ENCODE measurements at places on chromosomes 4 and X.

DNA sequence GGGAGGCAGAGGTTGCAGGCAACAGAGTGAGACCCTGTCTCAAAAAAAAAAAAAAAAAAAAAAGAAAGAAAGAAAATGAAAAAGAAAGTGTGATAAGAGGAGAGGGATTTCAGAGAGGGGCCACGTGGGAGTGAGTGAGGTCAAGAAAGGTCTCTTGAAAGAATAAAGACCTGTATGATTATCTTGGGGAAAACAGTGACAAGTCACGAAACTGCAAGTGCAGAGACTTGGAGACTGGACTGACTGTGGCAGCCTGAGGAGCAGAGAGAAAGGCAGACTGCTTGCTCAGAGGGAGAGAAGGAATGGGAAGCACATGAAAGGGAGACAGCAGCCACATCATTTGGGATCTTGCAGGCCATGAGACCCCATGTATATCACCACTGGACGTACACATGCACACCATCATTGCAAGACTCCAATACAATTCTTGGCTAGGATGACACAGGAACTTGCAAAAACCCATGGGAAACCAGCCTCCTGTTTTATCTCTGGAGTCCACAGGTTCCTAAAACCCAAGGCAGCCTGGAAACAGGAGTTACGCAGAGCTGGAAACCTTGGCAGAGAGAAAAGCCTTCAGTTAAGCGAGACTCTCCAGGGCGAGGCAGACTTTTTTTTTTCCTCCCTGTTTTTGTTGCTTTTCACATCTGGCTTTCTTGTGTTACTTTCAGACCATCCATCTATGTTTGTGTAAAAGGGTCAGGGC, 207.0 kb upstream of the TBL1X start:
- DNase-seq, result no peak

DNA sequence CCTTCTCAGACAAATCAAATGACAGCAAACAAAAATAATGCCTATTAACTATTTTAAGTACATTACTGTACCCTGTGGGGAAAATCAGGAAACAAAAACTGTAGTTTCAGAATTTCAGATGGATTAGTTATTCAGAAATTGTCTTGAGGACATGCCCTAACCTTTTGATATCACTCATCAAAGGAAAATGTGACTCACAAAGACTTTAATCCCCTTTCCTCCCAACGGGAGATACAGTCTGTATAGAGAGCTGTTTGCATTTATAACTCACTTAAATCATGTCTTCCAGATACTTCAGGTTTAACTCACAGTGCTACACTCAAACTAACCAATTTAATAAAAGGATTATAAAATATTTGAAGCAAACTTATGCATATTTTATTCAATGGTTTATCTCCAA, 304.0 kb downstream of the MAPK10 start:
- DNase-seq, result no peak

- no peak for DNase-seq
These were observed 258.5 kb upstream of the FSTL5 start for GRCh38 chr4:162422312-162422711.

GRCh38 chr4:3436798-3437581, 4.8 kb upstream of the HGFAC start:
- peak; percentile 70 for DNase-seq

DNA sequence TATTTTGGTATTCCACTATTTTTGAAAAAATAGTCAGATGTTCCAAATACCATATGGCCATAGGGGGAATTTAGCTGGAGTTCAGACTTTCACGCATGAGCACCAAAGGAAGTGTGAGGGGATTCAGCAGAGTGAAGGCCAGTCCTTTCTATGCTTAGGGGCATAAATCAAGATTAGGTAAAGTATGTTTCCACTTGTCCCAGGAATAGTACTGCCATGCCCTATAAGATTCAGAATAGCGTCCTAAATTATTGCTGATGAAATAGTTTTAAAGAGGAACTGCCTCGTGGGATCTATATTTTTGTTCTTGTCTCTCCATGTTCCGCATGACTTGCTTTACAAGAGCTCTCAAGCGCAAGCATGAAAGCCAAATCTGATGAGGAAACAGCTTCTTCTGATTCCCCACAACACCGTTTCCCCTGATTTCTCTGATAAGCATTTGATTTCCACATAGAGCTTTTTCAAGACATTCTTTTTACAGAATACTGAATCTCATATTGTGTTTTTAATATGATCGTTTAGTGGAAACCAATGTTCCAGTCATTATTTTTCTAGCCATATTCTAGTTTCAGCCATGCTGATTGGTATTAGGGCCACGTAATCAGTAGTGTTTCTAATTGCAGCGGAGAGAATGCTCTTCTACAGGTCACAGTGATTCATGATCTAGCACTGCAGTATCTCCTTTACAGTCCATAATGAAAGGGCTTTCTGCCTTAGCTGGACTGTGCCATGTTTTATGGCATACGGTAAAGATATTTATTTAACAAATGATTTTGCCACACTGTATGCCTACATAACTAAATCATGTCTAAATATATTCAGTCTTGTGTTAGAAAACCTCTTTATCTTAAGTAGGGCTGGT, 492.3 kb downstream of the CENPC start:
- DNase-seq, result no peak

DNA sequence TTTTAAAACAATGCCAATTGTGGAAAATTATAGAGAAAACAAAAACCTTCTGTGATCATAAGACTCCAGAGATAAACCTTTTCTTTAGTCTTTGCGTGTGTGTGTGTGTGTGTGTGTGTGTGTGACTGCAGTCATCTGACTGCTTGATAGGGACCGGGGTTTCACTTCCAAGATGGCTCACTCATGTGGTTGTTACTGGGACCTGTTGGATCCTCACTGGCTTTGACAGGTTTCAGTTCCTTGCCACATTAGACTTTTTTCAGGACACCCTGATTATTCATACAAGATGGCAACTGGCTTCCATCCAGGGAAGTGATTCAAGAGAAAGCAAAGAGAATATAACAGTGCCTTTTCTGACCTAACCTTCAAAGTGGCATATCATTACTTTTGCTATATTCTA, 21.9 kb upstream of the MAD2L1 start:
- no peak for DNase-seq

GRCh38 chr4:6294705-6295421, 25.2 kb downstream of the WFS1 start:
- DNase-seq, result no peak

GRCh38 chr4:145523117-145523516, 41.5 kb downstream of the SMAD1 start:
- DNase-seq, result no peak

DNA sequence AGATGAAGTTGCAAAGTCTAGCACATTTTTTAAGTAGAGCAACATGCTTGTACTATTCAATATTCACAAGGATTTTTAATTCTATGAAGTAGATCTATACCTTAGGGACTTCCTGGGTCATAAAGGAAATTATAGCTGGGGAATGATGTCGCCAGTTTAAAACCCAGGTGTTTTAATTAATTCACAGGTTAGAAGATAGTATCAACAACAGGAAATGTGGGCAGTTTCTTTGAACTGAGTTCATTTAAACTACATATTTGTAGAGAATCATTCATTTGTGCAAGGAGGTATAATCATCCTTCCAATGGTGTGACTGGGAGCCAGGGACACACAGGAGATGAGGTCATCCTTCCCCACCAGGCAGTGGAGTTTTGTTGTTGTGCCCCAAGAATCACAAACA, 181.3 kb upstream of the KLF3 start:
- no peak for DNase-seq

DNA sequence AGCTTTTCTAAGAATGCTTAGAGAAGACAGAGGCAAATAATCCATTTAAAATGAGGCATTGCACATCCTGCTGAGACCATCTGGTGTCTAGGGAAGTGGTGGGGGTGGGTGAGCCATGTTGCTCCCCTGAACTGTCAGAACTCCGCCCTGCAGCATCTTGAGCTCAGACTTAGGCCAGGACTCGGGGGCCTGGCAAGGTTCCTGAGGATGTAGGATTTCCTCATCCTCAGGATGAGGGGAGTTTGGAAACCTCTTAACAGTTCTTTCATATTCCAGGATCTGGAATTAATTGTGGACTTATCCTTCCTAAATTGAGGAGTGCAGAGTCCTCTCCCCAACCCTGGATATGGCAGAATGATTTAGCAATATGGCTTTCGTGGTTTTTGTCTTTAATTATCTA, 6.6 kb downstream of the TLL1 start:
- DNase-seq, result no peak

GRCh38 chr4:1017706-1018105, 6.3 kb downstream of the FGFRL1 start:
- no peak for DNase-seq

- no peak for DNase-seq
These were observed 73.7 kb downstream of the ENPP6 start for GRCh38 chr4:184143770-184144564.

DNA sequence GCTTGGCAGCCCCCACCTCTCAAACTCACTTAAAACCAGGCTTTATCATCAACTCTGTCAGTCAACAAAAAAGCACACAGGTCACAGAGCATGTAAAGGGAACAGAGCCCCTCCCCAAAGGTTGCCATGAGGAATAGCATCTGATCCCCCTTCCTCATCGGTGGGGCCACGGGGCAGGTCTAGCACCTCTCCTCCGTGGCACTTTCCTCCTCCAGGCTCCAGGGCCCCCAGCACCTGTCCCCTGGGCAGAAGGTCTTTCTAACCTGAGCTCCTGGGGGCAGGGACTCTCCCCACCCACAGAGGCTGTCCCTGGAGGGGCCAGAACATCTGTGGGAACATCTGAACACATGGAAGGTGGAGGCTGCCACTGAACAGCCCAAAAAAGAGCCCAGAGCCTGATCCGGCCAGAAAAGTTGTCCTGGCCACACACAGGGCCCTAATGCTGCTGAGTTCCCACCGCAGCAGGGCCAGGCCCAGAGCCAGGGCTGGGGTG, 65.7 kb downstream of the ZFYVE28 start:
- DNase-seq, result no peak

- DNase-seq, result no peak
These were observed 81.2 kb upstream of the GPM6B start for GRCh38 chrX:13898083-13898482.

GRCh38 chrX:16671005-16671404, 21.0 kb downstream of the S100G start:
- DNase-seq, result no peak

DNA sequence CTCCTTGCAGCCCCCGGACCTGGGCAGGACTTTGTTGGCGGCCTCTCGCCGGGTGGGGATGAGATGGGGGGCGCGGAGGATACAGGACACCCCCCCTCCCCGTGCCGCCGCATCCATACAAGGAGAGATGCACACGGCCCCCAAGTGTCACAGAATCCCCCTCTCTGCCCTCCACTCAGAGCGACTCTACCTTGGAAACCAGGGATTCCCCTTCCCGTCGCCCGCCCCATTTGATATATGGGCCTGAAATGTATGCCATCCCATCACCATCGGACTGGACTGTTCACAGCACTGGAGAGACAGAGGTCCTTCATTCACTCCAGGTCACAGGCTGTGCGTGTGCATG, 426 bp downstream of the PORCN start:
- DNase-seq, result no peak

DNA sequence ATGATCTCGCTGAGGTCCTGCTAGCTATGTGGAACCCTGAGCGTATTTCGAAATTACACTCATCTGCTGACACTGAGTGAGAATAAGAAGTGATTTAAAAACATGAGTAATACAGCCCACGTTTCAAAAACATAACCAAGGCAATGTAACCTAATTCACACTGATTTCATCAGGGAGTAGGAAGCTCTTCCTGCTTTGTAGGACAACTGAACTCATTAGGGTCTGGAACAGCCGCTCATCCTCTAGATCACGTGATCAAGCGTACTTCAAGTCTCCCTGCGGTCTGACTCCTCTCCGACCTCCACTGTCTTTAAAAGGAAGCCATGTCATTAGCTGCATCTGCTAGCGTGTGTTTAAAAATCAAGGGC, 138.0 kb downstream of the NSUN7 start:
- no peak for DNase-seq

GRCh38 chr4:165326831-165327210, 648 bp upstream of the MSMO1 start:
- DNase-seq, result no peak

DNA sequence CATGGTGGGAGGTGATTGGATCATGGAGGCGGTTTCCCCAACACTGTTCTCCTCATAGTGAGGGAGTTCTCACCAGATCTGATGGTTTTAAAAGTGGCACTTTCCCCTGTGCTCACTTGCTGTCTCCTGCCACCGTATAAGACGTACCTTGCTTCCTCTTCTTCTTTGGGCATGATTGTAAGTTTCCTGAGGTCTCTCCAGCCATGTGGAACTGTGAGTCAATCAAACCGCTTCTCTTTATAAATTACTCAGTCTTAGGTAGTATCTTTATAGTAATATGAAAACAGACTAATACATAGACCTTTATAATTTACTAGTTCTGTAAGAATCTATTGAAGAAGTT, 82.5 kb upstream of the PITX2 start:
- DNase-seq, result no peak

- peak; percentile 79 for DNase-seq
These were observed 3.6 kb downstream of the MAGIX start for GRCh38 chrX:49165901-49166881.

DNA sequence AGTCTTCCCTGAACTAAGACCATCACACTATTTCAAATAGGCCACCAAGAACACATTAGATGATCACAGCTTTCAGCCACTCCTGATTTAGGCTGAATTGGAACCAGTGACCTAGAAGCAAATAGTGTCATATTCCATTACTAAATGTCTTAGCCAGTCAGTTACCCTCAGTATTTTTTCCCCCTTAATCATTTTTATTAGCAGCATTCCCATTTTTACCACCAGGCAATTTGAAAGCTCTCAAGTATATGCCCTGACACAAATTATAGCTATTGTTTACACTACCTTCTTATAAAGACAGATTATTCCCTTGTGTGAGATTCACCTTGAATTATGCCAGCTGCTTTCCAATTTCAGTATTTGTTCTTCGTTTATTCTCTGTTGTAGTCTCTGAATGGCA, 1146.9 kb downstream of the PDHA2 start:
- DNase-seq, result no peak

DNA sequence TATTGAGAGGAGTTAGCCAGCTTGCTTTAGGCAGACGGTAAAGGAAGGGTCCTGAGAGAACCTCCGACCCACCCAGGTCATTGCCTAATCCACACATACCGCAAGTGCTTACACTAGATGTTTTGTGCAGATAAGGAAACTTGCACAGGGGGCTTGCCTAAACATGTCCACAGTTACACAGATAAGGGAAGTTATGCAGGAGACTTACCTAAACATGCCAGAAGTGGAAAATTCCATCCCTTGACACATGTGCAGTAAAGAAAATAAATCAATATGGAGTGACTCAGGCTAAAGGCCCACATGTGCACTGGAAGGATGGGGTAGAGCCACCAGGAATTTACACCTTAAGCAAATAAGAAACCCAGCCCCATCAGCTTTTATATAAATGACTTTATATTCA, 232.8 kb upstream of the HDX start:
- no peak for DNase-seq

DNA sequence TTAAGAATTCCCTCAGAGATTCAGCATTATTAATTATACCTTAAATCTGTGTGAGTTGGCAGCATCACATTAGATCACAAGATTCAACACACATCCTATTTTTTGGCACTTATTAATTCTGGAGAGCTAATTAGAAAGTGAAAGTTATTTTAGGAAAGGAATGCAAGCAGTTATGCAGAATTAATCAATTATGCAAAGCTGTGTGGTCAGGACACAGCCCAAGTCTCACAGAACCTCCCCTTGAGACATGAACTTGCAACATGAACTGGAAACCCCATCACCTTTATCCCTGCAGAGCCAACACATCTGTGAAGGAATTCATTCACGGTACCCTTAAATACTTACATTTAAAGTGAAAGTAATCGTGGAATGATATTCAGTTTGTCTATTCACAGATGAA, 80.5 kb downstream of the TSPAN5 start:
- no peak for DNase-seq

GRCh38 chr4:8682725-8683124, 90.2 kb downstream of the CPZ start:
- DNase-seq, result no peak

- peak; percentile 42 for DNase-seq
These were observed 142.0 kb downstream of the RTL3 start for GRCh38 chrX:78517124-78517523.

Data from T-helper 2 cell (primary cell).